ENCODE measurements at places on chromosomes 5 and 9. TPM values are rescaled to one million over a fixed set of nuclear protein-coding genes. Genes with fewer than 3 reads are reported as not detected.
A peak's percentile ranks its signal among the peaks of the same experiment; 100 is the strongest.

DNA sequence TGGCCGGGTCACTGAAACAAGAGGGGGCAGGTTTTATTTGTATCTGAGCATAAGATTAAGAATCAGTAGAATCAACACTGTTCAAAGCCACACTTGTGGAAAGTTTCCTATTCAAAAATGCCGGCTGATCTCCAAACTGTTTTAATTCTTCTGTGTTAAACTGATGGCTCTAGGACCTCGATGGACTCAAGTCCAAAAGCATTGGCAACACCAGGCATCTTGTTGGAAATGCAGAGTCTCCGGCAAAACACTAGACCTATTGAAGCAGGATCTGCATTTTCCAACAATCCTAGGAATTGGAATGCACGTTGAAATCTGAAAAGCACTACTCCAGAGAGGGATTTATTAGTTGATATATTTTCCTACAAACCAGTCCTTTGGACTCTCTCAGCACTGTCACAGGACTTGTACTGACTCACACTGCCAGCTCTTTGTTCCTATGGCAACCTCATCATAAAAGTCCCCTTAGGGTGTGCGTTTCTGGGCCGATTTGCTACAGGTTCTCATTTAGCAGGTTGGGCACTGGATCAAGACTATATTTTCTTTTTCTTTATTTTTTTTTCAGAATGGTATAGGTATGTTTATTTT is 48.1 kb upstream of the PCA3 start:
- no peak for DNase-seq

PROP1 gene
- total RNA-seq = not detected

DNA sequence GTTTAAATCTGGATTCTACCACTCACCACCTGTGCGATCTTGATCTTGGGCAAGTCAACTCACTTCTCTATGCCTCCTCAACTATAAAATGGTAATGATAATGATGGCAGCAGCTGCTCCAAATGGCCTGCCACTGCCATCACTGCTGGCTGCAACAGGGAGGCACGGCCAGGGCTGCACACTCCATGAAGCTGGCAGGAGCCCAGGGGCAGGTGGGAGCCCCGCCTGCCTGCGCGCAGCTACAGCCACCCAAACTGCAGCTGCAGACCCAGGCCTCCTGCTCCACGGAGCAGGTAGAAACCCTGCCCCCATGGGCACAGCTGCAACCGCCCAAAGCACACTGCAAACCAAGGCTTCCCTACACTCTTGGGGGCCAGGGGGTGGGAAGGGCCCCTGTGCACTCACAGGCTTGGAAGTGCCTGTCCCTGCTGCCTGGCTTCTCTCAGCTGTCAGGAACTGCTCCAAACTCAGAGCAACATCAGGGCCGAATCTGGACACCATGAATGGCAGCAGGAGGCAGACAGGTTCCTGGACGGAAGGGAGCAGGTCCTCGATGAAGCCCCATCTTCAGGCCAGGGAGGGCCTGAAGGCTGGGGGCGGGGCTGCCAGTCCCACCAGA is 57.6 kb downstream of the PRELID2 start:
- DNase-seq = no peak

DNA sequence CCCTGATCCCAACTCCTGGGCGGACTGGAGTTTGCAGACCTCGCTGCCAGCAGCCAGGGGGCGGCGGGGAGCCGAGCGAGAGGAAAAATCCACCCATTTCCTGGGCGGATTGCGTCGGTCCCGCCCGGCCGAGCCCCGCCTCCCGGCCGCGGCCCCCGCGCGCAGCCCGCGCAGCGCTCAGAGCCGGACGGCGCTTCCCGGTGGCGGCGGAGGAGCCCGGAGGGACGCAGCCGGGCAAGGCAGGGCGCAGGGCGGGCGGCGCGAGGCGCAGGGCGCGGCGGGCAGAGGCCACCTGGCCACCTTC is at the start of gene OLFM1:
Gene OLFM1, plus strand, starts transcription at position 180 of the 304 bp plus-strand sequence. CDS start 322 bp downstream, outside the sequence.
- peak; percentile 68 for DNase-seq

DNA sequence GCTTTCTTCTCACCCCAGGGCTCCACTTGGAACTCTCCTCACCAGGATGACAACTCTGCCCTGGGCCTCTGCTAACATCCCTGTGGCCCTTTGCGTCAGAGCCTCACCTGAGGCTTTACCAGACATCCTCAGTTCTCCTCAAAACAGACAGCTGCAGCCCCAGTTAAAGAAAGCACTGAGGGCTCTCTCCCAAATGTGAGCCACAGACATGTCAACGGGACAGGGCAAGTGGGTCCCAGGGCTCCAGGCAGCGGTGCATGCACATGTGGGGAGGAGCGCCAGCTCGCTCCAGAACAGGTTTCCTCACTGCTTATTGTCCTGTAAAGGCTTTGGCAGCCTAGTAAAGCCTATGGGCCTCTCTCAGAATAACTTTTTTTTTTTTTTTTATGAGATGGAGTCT is 37.3 kb downstream of the IPPK start:
- DNase-seq = no peak

- no peak for DNase-seq
These were observed 64.7 kb downstream of the CRB2 start for GRCh38 chr9:123420592-123421111.

- DNase-seq = no peak
These were observed 51.5 kb downstream of the PPARGC1B start for GRCh38 chr5:149781612-149782011.

IL3 gene
- total RNA-seq = not detected

- DNase-seq = peak; percentile 83
These were observed 5.2 kb upstream of the IRF1 start for GRCh38 chr5:132495667-132496190.

DNA sequence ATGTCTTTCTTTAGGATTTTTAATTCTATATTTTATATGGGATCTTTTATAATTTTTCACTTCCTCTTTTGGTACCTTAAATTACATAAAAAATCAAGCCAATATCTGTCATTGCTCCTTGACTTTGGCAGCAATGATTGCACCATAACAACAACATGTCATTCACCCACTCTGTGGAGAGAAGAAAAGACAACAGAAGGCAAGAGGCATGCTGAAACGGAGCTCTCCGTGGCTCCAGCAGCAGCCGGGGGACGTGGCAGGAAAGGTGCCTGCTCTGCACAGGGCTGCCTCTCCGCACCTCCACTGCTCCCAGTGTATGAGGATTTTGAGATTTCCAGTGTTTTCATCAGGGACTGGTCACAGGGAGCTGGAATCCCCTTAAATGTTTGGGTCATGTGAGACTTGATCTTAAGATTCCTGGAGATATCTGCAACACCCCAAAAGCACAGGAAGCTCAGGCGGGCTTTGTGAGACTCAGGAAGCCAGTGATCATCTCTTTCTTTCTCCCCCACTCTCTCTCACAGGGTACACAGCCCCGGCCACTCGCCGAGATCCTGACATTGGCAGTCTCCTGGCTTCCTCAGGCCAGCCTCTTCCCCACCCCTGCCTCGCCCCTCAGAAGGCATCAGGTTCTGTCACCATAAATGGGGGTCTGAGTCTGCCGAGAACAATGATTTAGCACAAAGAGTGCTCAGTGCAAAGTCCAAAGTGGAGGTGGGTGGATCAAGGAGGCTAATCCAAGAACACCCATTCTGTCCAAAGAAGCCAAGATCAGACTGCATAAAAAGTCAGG is 74.6 kb downstream of the ACTL7B start:
- DNase-seq = peak; percentile 22

- no peak for DNase-seq
These were observed 416.5 kb downstream of the MLLT3 start for GRCh38 chr9:20205821-20206220.

DNA sequence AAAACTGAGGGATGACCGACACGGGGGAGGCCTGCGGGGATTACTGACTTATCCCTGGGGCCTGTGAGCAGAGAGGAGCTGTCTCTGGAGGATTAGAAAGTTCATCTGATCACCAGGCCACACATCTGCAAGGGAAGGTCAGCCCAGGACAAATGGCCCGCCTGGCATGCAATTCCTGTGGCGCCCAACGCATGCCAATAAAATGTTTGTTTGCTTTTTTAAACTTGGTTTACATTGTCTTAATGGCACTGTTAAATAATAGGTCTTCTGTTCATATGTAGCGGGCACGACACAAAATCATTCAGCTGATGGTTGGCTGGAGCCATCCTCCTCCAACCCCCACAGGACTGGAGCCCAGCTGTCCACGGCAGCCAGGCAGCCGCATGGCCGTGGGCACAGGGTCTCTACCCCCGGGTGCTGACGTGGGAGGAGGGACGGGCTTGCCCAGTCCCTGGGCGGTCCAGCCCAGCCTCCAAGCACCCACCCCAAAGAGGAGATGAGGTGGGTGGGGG is 41.0 kb upstream of the SLC12A7 start:
- DNase-seq = no peak

DNA sequence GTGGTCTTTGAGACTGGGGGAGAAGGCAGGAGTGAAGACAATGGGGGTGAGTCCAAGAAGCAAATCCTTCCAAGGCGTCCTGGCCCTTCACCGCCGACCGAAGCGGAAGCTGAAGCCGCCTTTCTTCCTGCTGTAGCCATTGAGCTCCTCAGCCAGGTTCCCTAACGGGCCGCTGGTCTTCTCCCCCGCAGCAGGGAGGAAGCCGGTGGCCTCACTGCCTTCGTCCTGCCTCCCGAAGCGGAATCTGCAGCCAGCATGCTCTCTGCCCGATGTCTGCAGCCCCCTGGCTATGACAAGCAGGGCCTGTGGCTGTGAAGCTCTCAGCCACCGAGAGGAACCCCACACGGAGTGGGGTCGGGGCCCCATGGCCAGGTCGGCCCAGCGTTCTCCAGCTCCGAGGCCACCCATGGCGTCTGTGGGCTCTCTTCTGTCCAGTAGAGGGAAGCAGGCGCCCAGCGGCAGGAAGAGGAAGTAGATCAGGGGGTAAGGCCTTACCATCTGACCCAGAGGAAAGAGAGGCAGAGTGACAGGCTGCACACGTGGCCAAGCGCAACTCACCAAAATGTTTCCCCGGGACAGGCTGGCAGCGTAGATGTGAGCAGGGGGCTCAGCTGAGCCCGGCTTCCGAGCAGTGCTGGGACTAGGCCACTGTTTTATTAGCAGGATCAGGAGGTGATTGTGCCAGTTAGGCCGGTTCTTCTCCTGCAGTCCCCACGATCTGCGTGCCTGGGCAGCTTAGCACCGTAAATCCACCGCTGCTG is 3.1 kb downstream of the QRFP start:
- peak; percentile 48 for DNase-seq

DNA sequence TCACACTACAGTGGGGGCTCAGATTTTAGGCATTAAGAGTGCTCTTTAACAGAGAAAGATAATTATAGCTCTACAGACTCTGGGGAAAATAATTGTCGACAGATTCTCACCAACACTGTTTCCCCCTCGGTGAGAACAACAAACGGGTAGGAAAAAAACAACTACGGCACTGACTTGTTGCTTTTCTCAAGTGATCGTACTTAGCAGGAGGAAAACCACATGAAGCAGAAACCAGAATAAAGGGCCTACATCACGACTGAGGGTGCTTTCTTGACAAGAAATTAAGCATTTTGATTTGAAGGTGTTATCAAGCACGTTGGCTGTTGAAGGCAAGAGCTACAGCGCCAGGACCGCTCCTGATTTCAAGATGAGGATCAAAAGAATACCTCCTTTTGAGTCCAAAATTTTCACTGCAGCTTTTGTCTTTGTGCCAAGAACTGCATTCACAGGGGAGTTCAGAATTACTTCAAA is 27.2 kb upstream of the CER1 start:
- no peak for DNase-seq

- DNase-seq = no peak
These were observed 39.0 kb downstream of the SHB start for GRCh38 chr9:38029915-38030638.

CTSL gene
- total RNA-seq = 26.7 TPM

ZNF782 gene
- 17.3 TPM for total RNA-seq

GRCh38 chr5:62550103-62550502 is 28.5 kb upstream of the LRRC70 start:
- DNase-seq = no peak

PRRT1B gene
- total RNA-seq = not detected

- DNase-seq = no peak
These were observed 38.9 kb upstream of the ASTN2 start for GRCh38 chr9:117453737-117454136.

GRCh38 chr9:99172124-99173091 is 49.3 kb downstream of the ALG2 start:
- no peak for DNase-seq

GRCh38 chr5:171310819-171311321 is 1.8 kb downstream of the TLX3 start:
- DNase-seq = no peak

DDX46 gene
- 38.0 TPM for total RNA-seq

GRCh38 chr5:89313804-89314588 is 431.0 kb upstream of the MEF2C start:
- DNase-seq = peak; percentile 8

TIMD4 gene
- 1.7 TPM for total RNA-seq

- DNase-seq = no peak
These were observed 118.4 kb downstream of the PAM start for GRCh38 chr5:102873379-102873932.

GRCh38 chr5:169911448-169912212 is 68.7 kb downstream of the INSYN2B start:
- DNase-seq = no peak

DNA sequence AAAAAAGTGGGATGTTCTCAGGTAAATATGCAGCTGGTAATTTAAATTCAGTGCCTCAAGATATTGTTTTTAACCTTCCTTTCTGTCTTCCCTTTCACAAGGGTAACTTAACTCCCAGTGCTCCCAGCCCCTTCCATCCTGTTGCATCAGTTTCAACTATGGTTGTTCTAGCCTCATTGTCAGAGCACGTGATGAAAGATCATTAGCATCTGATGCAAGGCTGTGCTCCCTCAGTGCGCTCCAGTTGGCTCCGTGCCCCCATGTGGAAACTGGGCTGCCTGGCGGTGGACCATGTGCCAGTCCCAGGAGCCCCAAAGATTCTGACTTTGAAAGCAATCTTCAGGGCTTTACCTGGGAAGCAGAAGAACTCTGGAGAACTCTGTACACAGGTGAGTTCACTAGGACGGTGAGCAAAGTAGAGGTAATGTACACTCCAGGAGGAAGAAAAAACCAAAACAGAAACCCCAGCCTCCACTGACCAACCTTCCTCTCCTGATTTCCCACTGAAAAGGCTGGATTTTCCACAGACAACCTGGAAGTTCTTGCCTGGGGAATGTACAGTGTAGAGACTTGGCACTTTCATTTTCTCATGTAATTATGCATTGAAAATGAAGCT is 96.9 kb downstream of the SLC1A3 start:
- no peak for DNase-seq

SPINK7 gene
- not detected for total RNA-seq

CAAP1 gene
- 103 TPM for total RNA-seq

FOXD4L3 gene
- total RNA-seq = not detected

SH3RF2 gene
- total RNA-seq = 67.9 TPM

DNA sequence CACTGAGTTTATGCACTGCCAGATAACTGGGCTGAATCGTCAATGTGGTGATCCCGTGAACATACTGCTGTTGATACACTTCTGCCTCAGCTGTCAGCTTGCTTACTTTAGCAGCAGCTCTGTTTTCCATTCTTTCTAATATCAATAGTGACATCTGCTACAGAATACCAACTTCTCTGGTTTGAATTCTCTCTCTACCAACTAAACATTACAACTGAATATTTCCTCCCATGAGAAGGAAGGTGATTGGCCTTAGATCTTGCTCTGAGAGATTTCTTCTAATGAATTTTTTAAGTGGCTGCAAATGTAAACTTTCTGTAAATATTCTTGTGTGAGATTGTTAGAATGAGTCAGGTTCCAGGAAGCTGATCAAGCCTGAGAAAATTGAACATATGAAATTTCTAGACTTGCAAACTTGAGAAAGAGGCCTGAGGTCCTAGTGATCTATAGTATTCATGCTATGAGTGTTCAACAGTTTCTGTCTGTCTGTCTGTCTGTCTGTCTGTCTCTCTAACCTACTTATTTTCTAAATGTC is 205.5 kb upstream of the CDKN2B start:
- no peak for DNase-seq
